ENCODE measurements at places on chromosomes 5 and 9. TPM values are rescaled to one million over a fixed set of nuclear protein-coding genes. Genes with fewer than 3 reads are reported as not detected.

DNA sequence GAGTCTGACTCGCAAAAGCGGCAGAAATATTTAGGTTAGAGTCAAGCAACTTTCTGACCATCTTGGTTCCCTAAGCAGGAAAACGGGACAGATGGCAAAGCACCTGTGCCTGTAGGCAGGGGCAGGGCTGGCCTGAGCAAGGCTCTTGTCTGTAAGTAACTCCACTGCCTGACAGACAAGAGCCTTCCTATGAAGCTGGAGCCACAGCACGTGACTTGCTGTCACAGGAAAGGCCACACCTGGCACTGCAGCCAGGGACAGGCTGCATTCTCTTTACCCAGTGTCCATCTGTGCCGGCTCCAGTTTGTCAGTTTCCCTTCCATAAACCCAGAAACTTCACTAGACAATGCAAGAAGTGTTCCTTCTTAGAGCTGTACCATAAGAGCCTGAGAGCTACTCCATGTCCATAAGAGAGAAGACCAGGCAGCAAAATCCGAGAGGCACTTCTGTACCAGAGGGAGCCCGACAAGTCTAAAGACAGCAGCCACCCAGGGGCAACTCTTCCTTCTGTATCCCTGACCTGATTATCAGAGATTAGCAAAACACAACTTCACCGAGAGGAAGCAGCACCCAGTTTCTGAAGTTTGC lies 78.1 kb downstream of the GPR21 start:
- no peak for DNase-seq

DNA sequence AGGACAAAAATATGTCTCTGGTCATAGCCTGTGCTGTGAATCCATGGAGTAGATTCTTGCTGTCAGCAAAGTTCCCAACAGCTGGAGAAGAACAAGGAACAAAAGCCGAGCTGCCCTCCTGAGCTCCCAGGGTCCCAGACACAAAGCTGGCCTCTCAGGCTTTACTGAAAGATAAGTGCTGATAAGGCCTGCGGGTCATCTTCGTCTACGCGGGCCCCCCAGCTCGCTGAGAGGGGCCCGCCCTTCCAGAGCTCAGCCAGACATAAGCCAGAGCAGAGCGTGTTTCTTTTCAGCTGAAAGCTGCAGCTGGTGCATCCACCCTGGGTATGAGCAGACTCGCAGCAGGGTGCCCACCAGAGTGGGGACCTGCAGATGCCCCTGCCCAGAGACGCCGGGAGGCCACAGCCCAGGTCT lies 84.7 kb downstream of the HSD17B3 start:
- no peak for DNase-seq

DNA sequence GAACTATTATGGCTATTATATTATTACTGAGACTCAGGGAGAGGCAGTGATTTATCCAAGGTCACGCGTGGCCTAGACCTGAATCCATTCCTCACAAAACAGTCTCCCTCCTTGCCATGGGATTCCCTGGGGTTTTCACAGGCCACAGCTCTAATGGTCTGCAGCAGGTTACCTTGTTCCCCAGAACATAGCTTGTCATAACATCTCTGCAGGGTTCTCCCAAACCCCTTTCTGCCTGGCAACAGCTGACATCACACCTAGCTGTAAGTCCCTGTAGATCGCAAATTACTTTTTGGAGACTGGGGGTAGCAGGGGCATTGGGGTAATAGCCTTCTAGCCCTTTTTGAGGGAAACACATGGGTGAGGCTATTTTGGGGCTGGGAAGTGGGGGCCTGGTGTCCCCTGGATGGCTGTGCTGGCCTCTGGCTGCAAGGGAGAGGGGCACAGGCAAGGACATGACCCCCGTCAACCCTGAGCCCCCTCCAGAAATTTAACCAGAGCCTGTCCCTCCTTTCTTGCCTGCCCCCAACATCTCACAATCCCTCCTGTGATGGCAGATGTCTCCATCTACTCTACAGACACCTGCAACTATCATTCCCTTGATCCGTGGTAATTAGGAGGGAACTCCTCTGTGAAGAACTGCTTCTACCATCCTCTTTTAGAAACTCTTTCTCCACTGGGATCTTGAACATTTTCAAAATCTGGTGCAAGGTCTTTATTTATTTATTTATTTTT lies 1.3 kb downstream of the CD74 start:
- no peak for DNase-seq

DNA sequence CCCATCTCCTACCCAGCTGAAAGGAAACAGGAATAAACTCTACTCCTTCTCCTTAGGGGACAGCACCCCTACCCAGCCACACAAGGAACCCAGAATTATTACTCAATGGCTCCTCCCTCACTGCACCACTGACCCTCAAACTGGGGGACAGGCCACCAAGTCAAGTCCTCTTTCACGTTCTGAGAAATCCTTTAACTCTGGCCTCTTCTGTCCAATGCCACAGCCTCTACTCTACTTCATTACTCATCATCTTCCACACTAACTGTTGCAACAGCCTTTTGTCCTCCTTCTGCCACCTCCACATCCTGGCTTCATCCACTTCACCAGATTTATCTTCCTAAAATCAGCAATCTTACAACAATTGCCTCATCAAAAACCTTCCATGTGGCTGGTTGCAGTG lies 6.8 kb downstream of the TTC39B start:
- no peak for DNase-seq

DNA sequence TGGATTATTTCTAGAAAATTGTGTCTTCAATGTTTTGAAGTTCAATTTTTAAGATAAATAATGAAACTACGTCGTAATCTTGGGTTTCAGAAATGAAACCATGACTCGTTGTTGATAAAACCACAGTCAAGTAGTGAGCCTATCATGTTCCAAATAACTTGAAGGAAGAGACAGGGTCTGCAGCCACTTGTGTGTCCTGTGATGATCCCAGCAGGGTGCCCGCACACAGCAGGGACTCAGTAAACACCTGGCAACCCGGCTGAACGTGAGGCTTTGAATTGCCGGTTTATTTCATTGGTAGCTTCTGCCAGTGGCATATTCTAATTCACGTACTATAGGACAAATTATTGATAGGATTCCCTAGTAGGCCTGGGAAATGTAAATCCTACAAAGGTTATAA lies 679.6 kb downstream of the IRX1 start:
- DNase-seq: no peak

Gene CDO1
- 4.1 TPM for total RNA-seq

GRCh38 chr5:67073045-67073680 lies 123.4 kb downstream of the CD180 start:
- no peak for DNase-seq

Gene DEPDC1B
- total RNA-seq: 0.37 TPM

- no peak for DNase-seq
These were observed 2117.6 kb downstream of the MAT2B start for GRCh38 chr5:165622864-165623536.

Gene FGF18
- total RNA-seq: 11.5 TPM

Gene GAS1
- 204 TPM for total RNA-seq

Gene CDX1
- total RNA-seq: 0.28 TPM

DNA sequence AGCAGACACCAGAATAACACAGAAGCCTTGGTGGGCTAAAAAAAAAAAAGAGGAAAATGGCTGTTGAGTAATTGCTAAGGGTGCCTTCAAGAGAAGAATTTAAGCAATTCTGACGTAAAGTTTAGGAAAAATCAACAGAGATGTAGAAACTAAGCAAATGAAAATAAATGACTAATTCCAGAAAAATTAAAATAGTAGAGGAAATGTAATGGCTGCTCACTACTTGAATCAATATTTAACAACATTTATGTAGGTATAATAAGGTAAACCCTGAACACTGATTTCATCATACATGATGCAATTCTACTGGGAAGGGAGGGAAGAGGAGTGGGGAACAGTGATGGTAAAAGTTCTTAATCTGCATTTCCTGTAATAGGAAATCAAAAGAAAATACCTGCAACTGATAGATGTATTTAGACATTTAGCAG lies 41.4 kb downstream of the PUM3 start:
- DNase-seq: no peak

GRCh38 chr9:76730801-76731200 lies 33.4 kb upstream of the PCA3 start:
- DNase-seq: no peak

- no peak for DNase-seq
These were observed 2.2 kb downstream of the PPP2CA start for GRCh38 chr5:134223406-134224248.

Gene PCDHA9
- total RNA-seq: 0.14 TPM
